Inflammatory macrophage treated with lipopolysaccharide for 4 hours (primary cell): ENCODE measurements at places on chromosomes 16 and 17.

- no peak for DNase-seq
Measured at GRCh38 chr17:43146649-43147048, 21.5 kb upstream of the BRCA1 start.

DNA sequence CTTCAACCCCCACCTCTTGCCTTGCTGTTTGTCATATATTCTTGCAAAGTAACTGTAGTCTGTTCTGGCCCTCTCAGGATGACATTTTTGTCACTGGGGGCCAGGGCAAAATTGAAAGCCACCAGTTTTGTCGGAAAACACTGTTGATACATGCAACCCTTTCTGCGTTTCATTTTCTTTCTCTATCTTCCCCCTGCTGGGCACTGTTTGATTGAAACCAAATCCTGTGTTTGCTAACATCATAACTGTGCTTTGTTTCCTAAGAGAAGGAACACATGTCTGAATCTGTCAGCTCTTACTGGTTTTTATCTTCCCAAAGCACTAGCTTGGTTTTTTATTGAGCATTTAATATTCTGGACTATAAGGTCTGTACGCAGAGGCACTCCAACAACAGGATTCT is 11.7 kb upstream of the CPPED1 start:
- peak; percentile 64 for DNase-seq

GRCh38 chr17:75721463-75722011 is 278 bp downstream of the ITGB4 start:
- DNase-seq, result no peak

GRCh38 chr17:70520956-70521355 is 351.6 kb downstream of the KCNJ2 start:
- DNase-seq, result no peak

- DNase-seq, result peak; percentile 61
Measured at GRCh38 chr16:81873843-81874752, 95.0 kb downstream of the PLCG2 start.

- no peak for DNase-seq
Measured at GRCh38 chr16:1337486-1337885, 4.0 kb downstream of the BAIAP3 start.

- DNase-seq, result no peak
Measured at GRCh38 chr17:27536781-27537180, 80.5 kb downstream of the KSR1 start.

DNA sequence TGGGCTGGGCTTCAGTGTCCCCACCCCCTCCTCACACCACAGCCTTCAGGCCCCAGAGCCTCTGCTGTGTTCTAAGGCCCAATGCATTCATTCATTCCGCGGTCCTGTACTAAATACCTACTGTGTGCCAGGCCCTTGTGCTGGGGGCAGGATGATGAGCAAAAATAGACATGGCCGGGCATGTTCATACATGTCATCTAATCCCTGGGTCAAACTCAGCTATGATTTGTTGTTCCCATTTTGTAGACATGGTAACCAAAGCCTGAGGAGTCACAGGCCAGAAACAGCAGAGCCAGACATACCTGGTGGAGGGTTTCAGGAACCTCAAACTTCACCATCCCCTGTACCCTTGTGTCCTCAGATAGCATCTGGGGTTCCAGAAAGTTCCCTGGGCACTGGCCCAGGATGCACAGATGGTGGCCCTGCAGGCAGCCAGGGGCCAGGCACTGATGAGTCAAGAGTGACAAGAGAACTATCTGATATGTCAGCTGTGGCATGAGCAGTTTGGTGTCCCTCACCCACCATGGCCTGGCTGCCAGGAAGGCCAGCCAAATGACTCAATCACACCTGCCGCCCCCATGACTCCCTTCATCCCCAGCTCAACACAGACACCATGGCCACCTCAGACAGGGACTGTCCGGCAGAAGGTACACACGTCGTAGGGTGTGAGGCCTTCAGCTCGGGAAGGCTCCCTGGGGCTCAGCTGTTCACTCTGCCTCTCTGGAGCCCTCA is 2.7 kb upstream of the RRAD start:
- DNase-seq, result no peak

DNA sequence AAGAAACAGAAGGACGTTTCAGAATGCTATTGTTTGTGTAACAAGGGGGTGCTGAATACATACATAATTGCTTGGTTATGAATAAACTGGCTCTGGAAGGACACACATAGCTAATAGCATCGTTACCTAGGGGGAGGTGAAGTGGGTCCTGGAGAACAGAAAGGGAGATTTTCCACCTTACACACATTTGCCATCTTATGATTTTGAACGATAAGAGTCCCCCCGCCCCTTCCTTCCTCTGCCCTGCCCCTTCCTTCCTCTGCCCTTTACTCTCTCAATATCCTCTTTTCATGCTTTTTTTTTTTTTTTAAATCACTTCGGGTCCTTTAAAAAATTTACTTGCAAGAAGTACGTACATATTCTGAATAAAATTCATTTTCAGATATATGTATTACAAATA is 902 bp upstream of the DHRS7B start:
- peak; percentile 33 for DNase-seq

- no peak for DNase-seq
Measured at GRCh38 chr17:6386041-6386630, 48.8 kb downstream of the AIPL1 start.

DNA sequence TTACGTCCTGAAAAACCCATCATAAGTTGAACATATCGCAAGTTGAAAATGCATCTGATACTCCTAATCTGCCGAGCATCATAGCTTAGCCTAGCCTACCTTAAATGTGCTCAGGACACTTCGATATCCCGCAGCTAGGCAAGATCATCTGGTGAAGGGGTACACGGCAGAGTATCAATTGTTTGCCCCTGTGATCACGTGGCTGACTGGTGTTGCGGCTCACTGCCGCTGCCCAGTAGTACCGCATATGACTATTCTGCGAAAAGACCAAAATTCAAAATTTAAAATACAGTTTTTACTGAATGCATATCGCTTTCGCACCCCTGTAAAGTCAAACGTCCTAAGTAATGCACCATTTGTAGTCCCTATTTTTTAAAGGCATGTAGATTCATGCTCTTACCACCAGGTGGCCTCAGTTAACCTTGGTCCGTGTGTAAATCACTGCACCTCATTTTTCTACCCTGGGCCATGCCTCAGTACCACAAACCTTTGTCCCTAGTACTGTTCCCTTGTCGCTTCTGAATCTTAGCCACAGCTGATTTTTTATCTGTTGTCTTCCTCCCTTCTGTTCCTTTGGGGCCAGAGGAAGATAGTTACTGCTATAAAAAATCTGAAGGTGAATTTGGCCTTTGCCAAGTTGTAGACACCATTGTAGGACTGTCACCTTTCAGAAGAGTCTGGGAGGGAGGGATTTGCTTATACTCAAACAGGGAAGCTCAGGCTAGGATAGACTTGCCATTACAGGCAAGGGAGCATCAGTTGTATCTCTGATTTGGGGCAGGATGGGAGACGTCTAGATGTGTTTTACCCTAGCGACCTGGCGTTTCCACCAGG is 34.4 kb downstream of the WWP2 start:
- DNase-seq, result peak; percentile 40

GRCh38 chr17:39674702-39675389 is 6.6 kb downstream of the PNMT start:
- DNase-seq, result no peak

DNA sequence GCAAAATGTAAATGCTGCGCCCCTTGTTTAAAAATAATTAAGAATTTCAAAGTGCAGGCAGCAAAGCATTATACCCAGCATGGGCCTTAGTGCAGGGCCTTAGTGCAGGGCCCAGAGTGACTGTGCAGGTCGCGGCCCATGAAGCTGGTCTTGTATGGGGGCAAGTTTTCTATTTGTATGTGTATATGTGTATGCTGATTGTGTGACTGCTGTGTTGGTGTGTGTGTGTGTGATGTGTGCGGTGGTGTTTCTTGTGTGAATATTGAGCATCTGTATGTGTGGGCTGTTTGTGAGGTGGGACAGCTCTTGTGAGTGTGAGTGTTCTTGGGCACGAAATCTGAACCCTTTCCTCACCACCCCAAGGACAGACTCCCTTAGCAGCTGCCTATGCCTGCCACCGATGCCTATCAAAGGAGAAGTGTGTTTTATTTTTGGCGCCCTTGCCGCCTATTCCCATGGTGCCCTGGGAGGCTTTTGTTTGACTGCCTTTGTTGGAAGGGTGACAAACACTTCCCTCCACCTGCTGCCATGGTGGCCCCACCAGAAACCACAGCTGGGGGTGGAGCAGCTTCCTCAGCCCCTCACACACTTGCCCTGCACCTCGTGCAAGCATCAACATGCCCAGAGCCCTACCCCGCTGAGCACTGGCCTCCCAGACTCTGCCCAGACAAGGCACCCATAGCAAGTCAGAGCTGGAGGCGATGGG is 18.0 kb downstream of the CCR7 start:
- DNase-seq, result no peak

DNA sequence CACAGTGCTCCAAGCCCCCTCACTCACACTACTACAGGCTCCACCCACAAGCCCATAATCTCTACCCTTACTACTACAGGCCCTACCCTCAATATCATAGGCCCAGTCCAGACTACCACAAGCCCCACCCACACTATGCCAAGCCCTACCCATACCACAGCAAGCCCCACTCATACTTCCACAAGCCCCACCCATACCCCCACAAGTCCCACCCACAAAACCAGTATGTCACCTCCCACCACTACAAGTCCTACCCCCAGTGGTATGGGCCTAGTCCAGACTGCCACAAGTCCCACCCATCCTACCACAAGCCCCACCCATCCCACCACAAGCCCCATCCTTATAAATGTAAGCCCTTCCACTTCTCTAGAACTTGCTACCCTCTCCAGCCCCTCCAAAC is 13.8 kb downstream of the RIPOR1 start:
- peak; percentile 59 for DNase-seq
